ENCODE measurements at places on chromosomes 16 and 17. TPM values are rescaled to one million over a fixed set of nuclear protein-coding genes. Genes with fewer than 3 reads are reported as not detected.

CLEC18C gene
- total RNA-seq, result 0.56 TPM

MATCAP1 gene
- 4.9 TPM for total RNA-seq

ZNF205 gene
- total RNA-seq, result not detected

CLDN6 gene
- not detected for total RNA-seq

ZG16 gene
- not detected for total RNA-seq

FBXW10B gene
- total RNA-seq, result not detected

ACSM2A gene
- total RNA-seq, result not detected

KRTAP1-1 gene
- total RNA-seq, result not detected

MCRIP2 gene
- total RNA-seq, result 28.8 TPM

AIPL1 gene
- total RNA-seq, result not detected

MAF gene
- total RNA-seq, result 56.4 TPM
